ENCODE measurements at places on chromosomes 2 and 18.

GRCh38 chr2:171365778-171366177, 68.0 kb downstream of the METTL8 start:
- no peak for DNase-seq

- no peak for DNase-seq
Measured at GRCh38 chr2:21155365-21156136, 31.8 kb downstream of the TDRD15 start.

DNA sequence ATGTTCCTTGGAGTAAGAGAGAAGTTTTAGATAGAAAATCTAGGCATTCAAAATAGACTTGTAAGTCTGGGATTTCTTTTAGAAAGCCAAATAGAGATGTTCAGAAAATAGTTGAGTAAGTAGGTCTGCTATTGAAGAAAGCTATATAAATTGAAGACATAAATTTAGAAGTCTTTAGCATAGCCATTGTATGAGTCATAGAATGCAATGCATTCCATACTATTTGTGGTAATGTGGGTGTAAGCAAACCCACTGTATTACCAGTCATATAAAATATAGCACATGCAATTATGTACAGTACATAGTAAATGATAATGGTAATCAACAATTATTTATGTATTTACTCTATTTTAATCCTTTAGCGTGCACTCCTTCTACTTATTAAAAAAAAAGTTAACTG, 14.1 kb downstream of the MC4R start:
- DNase-seq, result no peak

- DNase-seq, result no peak
Measured at GRCh38 chr18:13237641-13238040, 19.1 kb downstream of the LDLRAD4 start.

GRCh38 chr2:127163921-127164320, 56.2 kb downstream of the CYP27C1 start:
- DNase-seq, result no peak

DNA sequence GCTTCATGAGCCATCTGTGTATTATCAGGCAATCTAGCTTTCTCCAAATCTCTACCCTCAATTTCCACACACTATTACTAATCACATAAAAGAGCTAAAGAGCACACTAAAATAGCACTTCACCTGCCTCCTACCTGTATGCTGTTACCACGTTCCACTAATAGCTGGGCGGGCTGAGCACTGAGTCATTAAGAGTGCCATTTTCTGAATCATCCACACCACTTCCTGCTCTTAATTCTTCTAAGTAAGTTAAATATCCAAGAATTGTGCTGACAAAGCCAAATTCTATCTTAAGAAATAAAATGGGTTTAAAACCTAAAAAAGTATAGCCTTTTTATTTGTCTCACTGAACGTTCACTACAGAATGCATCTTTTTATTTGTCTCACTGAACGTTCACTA, 35.7 kb downstream of the NOL10 start:
- DNase-seq, result peak; percentile 45

- no peak for DNase-seq
Measured at GRCh38 chr2:219638948-219639755, 11.7 kb downstream of the SLC4A3 start.

GRCh38 chr2:109195193-109196045, 66.4 kb downstream of the SH3RF3 start:
- DNase-seq, result no peak

DNA sequence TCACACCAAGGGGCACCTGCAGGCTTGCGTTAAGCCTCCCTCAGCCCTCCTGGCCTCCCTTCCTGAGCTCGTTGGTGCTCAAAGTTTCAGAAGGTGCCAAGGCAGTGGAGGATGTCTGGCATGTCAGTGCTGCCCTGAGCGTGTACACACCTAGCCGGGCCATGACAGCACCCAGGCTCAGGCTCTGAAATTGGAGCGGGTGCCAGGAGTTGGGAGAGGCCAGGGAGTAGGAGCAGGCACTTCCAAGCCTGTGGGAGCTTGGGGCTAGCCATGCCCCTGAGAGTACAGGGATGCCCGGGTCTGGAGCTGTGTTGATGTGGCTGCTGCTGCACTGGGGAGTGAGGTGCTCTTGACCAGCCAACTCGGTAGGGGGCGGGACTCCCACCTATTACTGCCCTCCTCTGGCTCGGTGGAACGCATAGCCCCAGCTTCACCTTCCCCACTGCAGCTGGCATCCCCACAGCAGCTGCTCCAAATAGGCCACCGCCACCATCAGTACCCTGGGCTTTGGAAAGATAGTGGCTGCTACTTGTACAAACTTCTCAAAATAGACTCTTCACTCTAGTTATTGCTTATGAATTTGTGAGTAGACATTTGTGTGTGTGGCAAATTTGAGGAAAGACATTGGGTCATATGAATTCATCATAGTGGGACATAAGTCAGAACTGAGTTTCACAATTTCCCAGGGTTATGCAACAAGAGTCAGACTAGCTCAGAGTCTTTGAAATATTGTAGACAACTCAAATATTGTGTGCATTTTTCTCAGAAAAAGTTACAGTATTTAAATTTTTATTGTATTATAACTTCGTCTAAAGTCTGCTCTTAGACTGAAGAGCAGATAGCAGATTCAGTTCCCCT, 6.8 kb upstream of the PCARE start:
- no peak for DNase-seq

- DNase-seq, result no peak
Measured at GRCh38 chr2:146226077-146226476, 1618.8 kb upstream of the ACVR2A start.

GRCh38 chr2:105261061-105261460, 19.5 kb downstream of the GPR45 start:
- no peak for DNase-seq

- no peak for DNase-seq
Measured at GRCh38 chr2:138469411-138469810, 32.2 kb upstream of the SPOPL start.
